Activated naive CD8-positive, alpha-beta T cell treated with anti-CD3 and anti-CD28 coated beads for 36 hours (primary cell): ENCODE measurements at places on chromosomes 11 and 22. TPM values are rescaled to one million over a fixed set of nuclear protein-coding genes. Genes with fewer than 3 reads are reported as not detected.
A peak's percentile ranks its signal among the peaks of the same experiment; 100 is the strongest.

- no peaks in the 10 kb centered on the region for H3K36me3 ChIP-seq
- H3K27ac ChIP-seq: no peak overlapping the region
Observed at GRCh38 chr11:67007126-67007525, 15.8 kb upstream of the SYT12 start.

DNA sequence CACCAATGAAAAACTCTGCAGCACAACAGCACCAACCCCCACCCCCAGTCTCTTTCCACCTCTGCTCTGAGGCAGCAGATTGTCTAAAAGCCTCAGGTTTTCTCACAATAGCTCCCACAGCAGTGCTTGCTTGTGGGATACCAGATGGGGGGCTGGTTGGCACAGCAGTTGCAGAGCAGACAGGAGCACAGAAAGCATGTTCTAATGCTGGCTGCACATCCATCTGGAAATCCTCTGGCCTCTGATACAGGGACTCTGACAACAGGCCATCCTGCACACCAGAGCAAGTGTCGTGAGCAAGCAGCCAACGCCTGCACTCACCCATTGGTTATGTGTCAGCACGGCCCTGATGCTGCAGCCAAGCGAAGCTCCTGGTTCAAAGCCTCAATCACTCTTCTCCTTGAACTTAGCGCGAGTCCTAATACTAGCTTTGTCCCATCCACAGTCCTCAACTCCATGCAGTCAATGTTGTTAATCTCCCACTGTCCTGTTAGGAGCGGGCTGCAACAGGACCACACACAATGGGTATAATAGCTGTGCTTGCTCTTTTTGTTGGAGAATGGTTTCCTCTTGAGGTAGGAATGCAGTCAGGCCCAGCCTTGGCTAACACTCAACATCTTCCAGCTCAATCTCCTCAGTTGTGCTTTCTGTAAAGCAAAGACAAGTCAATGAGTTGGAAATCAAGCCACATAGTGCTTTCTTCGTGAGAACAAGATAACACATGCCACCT lies 30.3 kb downstream of the VSTM5 start:
- no peaks in the 10 kb centered on the region for H3K4me1 ChIP-seq
- no peak overlapping the region for H3K4me3 ChIP-seq
- peaks cover 6% of the 10 kb centered on the region for H3K36me3 ChIP-seq
- H3K27ac ChIP-seq: no peak overlapping the region

DNA sequence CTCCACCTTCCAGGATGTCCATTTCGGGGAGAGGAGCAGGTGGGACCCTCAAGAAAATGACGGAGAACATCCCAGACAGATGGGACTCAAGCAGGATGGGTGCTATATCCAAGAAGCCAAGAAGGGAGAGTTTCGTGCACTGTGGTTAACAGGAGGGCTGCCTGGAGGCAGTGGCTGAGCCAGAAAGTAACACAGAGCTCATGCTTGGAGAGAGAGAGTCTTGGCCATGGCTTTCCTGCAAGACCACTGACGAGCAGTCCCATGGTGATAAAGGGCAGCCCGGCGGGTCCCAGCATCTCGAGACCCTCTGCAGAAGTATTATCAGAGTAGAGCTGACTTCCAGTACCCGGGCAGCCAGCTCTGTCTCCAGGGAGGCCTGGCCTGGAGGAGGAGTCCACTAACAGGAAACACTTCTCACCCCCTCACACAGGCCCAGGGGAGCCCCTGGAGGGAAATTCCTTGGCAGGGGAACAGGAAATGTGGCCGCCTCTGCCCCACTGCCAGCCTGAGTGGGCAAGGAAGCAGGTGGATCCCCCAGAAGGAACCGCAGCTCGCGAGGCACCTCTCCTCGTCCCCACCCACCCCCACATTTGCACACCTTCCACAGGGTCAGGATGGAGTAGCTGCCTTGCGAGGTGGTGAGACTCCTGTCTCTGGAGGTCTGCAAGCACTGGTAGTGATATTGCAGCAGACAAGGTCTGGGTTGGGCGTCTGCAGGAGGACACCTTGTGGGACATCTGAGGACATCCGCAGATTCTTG lies 32.2 kb downstream of the CYTH4 start:
- peaks cover 9% of the 10 kb centered on the region for H3K36me3 ChIP-seq
- no peak overlapping the region for H3K4me3 ChIP-seq
- peak overlapping the region; percentile 56 for H3K27ac ChIP-seq
- H3K27me3 ChIP-seq: peaks cover 4% of the 10 kb centered on the region
- peak; percentile 62 for DNase-seq
- H3K4me1 ChIP-seq: peaks cover 47% of the 10 kb centered on the region

DNA sequence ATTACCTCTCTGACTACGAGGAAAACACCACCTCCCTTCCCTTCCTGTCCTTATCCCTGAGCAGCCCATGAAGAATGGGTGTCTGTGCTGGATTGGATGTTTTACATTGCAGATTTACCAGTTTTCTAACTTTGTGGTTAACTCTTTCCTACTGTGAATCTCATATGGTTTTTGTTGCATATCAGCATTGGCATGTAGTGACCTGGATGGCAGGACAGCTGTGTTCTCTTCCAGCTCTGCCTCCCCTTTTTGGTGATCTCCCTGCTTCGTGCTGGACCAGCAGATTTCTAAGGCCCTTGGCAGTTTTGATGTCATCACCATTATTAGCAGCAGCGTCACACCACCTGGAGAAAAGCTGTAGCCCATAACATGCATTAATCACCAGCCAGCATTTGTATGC lies 26.7 kb downstream of the OR6Q1 start:
- H3K4me3 ChIP-seq: no peak overlapping the region
- DNase-seq: no peak
- no peaks in the 10 kb centered on the region for H3K4me1 ChIP-seq
- H3K27me3 ChIP-seq: peaks cover 6% of the 10 kb centered on the region

GRCh38 chr11:110029714-110030113 lies 63.5 kb upstream of the ZC3H12C start:
- no peak overlapping the region for H3K4me3 ChIP-seq
- H3K36me3 ChIP-seq: no peaks in the 10 kb centered on the region
- no peak for DNase-seq
- H3K4me1 ChIP-seq: no peaks in the 10 kb centered on the region

GRCh38 chr11:10095412-10096208 lies 198.4 kb downstream of the SBF2 start:
- H3K36me3 ChIP-seq: peaks cover 25% of the 10 kb centered on the region
- no peak for DNase-seq
- no peak overlapping the region for H3K27ac ChIP-seq
- H3K4me1 ChIP-seq: peaks cover 9% of the 10 kb centered on the region

DNA sequence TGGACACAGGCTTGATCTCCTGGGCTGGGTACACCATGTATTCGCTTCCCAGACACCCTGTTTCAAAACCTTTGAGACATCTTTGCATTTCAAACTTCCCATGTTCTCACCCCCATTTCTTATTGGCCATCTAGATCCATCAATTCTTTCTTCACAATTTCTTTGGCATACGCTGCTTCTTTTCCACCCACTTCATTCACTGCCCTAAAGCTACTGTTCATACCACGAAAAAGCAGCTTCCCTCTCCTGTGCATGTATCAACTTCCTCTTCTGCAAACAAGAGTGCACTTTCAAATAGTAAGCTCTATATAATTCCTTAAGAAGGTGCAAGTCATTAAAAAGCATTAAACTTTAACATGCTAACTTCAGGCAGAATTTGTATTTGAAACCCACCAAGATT lies 21.4 kb downstream of the UVRAG start:
- no peak overlapping the region for H3K4me3 ChIP-seq
- H3K36me3 ChIP-seq: no peaks in the 10 kb centered on the region
- no peak overlapping the region for H3K27ac ChIP-seq
- H3K27me3 ChIP-seq: no peaks in the 10 kb centered on the region
- H3K4me1 ChIP-seq: peaks cover 20% of the 10 kb centered on the region

DNA sequence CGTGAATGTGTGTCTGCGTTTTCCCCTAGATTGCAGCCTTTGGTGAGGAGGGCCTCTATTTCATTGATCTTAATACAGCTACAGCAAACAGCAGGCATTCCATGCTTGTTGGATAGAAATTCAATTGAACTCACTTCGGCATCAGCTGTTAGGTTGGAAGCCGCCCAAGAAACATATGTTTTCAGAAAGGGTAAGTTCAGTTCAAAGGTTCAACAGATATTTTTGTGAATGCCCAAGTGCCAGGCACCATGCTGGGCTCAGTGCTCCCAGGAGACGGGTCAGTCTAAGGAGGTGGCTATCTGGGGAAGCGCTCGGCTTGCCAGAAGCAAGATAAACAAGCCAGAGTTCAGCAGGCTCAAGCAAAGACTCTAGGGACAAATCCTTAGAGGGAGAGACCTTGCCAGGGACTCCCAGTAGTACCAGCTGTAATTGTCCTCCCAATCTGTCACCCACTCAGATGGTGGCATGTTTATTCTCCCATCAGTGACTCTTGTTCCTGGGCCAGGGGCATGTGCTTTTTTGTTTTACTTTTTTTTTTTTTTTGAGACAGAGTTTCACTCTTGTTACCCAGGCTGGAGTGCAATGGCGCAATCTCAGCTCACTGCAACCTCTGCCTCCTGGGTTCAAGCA lies 64.5 kb upstream of the LARGE1 start:
- H3K36me3 ChIP-seq: no peaks in the 10 kb centered on the region
- no peak overlapping the region for H3K4me3 ChIP-seq
- H3K27ac ChIP-seq: no peak overlapping the region
- H3K4me1 ChIP-seq: no peaks in the 10 kb centered on the region

DNA sequence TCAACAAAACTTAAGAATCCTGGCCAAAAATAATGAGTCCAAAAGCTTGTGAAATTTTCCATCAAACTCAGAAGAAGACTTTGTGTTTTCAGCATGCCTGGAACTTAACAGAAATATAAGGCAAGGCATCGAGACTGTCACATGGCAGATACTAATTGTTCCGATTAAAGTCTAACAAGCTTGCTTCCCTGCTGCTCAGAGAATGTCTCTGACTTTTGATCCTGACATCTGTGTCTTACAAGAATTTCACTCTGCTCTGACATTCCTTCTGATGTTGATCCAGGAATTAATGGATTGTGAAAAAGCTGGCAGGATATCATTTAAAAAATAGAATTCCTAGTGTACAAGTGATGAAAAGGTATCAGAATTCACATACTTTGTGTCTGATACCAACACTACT lies 170.2 kb downstream of the DCDC1 start:
- no peaks in the 10 kb centered on the region for H3K27me3 ChIP-seq
- H3K4me3 ChIP-seq: no peak overlapping the region
- H3K4me1 ChIP-seq: no peaks in the 10 kb centered on the region

The CENPM gene
- total RNA-seq: 70.5 TPM

The SCUBE1 gene
- 0.23 TPM for total RNA-seq

The FREY1 gene
- 0.80 TPM for total RNA-seq

The MOGAT2 gene
- not detected for total RNA-seq

The SLC29A2 gene
- total RNA-seq: 9.0 TPM

The ZBTB16 gene
- 2.1 TPM for total RNA-seq
